ENCODE measurements at places on chromosomes 6 and 20. TPM values are rescaled to one million over a fixed set of nuclear protein-coding genes. Genes with fewer than 3 reads are reported as not detected.
A peak's percentile ranks its signal among the peaks of the same experiment; 100 is the strongest.

DNA sequence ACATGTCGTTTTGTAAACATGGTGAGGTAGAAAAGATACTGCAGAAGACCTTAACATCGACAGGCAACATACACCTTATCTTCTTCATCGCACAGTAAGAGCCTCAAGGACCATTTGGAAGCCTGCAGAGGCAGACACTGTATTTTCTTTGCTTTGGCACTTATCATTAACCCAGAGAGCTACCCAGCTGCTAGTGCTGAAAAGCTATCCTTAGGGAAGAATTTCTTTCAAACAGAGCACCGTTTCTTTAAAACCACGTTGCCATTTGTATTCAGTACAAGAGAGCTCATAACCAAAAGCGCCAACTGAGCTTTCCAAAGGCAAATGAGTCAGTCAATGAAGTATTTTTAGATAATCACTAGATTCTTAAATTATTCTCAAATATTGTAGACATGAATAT lies 306.6 kb downstream of the EPM2A start:
- no peak for DNase-seq

- DNase-seq: no peak
Observed at GRCh38 chr6:168099201-168100010, 20.4 kb upstream of the FRMD1 start.

DNA sequence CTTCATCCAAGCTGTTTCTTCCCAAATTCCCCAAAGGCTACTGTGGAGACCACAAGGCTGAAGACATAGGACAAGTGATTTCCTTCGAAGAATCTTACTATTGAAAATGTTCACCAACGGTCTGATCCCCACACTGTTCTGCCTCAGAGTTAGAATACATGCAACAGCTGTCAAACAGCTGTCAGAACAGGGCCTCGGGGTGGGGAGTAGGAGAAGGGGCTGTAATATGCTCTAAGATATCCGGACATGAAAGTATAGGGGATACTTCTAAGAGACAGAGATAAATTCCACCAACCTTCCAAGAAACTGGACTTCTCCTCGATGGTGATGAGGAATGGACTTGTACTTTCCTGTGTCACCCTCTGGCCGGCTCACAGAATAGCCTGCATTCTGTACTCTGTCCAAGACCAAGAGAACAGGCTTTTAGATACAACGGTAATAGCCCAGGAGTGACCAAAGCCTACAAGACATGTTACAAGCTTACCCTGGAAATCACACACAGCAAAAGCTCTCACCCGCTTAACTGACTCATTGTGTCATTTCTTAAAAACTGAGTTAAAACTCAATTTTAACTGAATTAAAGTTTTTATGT lies 69.2 kb upstream of the PTGIS start:
- no peak for DNase-seq

GRCh38 chr6:100952006-100952405 lies 70.9 kb upstream of the ASCC3 start:
- no peak for DNase-seq

GRCh38 chr6:166293731-166294584 lies 14.2 kb downstream of the PRR18 start:
- DNase-seq: no peak

DNA sequence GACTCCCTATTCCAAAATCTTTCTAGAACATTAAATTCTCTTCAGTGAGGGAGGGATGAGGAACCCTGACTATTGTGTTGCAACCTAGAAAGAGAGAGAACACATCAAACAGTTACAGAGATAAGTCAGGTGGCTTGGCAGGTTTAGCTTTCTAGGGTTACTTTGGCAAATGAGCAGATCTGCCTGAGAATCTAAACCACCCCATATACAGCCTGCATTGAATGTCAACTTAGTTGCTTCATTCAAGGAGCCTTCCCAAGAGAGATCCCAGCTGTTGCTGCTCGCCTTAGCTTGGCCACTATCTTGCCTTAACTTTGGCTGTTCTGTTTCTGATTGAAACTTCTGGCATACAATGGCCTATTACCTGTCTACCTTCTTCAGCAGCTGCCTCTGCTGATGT lies 74.7 kb upstream of the TCF21 start:
- DNase-seq: no peak

- DNase-seq: no peak
Observed at GRCh38 chr6:149919834-149920225, 3.1 kb downstream of the RAET1G start.

GRCh38 chr20:63337786-63338420 lies 23.2 kb downstream of the CHRNA4 start:
- DNase-seq: peak; percentile 23

DNA sequence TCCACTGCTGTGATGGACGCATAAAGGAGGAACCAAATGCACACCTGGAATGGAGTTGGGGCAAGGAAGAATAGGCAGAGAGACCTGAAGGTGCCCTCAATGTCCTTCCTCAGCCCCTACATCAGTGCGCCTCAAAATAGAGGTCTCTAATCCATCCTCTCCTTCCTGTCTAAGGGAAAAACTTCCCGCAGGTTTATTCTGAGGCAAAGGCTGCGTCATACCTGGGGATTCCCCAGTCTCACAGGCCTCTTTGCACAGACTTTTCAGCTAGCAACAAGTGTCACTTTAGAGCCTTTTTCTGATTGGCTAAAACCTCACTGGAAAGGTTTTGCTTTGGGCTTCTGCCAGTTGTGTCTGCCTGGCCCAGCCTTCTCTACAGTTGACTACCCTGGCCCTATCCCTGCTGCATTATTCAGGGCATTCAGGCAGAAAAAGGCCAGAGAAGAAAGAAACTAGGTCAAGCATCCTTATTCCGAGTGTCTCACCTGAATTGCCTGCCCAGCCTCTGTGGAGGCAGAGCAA lies 1.8 kb upstream of the HLA-DQB1 start:
- DNase-seq: peak; percentile 39

DNA sequence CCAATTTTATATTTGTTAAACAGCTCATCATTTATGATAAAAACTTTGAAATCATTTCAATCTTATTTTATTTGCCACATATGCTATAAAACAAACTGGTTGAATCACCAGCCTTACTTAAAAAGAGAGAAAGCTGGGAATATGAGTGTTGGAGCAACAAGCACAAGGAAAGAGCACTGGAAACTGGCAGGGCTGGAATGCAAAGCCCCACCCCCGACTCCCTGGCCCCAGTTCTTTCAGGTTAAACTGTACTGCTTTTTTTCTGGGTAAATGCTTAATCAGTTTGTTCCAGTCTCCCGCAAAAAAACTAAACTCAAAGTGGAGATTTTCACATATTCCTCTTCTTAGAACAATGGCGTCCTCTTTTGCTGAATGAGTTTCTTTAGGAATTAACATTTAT lies 433.8 kb upstream of the NOX3 start:
- DNase-seq: no peak

- no peak for DNase-seq
Observed at GRCh38 chr6:169783401-169783800, 32.0 kb downstream of the ERMARD start.

- no peak for DNase-seq
Observed at GRCh38 chr6:47117314-47117713, 75.2 kb upstream of the ADGRF1 start.

DNA sequence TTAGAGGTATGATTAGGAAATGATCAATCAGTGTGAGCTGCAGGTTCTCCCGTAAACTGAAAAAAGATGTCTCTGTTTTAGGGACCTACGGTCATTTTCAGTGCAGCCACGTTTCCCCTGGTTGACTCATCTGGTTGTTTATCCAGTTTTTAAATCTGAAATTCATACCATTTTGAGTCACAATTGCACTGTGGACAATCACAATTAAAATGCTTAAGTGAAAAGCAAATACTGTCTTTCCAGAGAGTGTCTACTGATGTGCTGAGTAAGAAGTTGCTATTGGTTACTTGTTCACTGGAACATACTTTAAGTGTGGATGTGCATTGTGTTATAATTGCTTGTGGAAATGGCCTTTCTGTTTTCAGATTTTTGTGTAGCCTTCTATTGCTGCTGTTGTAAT lies 305.1 kb upstream of the SASH1 start:
- peak; percentile 21 for DNase-seq

DNA sequence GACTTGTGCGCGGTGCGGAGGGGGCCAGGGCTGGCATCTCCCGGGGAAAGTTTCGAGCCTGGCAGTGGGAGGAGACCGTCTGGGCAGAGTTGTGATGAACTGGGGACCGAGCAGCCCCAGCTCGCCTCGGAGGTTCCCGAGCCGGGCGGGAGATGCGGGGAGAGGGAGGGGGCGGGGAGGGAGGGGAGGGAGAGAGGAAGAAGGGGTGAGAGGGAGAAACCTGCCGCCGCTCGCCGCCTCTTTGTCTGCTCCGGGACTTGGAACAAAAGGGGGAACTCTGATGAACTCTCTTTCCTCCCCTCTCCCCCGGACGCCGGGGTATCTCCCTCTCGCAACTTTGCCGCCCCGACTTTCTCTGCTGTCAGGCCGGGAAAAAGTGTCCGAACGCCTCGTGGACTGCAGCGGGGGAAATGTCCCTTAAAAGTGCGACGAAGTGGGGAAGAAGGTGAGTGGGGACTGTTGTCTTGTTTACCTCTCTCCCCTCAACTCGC lies 72.7 kb downstream of the SOX4 start:
- DNase-seq: peak; percentile 15

DNA sequence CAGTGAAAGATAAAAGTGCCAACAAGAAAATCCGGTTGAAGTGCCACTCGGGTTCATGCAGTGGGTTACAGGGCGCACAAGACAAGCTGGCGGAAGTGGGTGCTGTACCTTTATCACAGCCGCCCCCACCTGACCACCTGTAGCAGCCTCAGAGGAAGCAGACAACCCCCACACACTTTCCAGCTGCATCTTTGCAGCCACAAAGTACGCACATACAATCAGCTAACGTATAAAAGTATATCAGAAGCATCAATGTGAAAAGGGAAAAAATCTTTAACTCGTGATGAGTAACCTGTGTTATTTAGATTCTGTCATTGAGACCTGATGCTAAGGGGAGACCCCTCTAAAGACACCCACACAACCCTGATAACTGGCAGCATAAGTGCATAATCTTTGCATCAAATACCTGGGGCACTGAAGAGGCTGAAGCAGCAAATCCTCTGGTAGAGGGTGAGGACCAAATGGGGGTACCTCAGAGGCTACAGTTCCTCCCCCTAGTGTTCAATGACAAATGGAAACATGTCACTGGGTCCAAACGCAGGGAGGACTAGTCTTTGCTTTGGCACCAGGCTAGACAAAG lies 22.1 kb downstream of the BACH2 start:
- no peak for DNase-seq

DNA sequence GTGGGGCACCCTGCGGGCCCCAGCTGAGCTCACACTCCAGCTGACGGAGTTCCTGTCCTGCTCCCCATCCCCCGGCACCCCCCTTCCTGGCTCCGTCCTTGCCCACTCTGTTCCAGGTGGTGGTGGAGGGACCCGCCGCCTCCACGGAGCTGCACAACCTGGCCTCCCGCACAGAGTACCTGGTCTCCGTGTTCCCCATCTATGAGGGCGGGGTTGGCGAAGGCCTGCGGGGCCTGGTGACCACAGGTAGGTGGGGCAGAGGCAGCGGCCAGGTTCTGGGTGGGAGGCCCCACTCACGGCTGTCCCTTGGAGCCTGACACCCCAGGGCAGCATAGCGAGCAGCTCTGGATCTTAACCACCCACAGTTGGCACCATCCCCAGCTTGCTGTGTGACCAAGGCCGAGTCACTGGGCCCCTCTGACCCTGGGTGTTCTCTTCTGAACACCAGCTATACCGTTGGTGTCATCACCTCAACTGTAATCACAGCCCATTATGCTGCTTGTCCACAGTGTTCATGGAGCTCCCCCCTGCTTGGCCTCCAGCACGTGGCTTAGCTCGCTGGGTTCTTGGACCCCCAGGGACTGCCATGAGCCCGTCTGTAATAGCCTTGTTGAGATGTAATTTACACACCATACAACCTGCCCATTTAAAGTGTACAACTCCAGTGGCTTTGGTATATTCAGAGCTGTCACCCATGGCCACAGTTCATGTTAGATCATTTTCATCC lies 17.4 kb downstream of the COL20A1 start:
- no peak for DNase-seq

DNA sequence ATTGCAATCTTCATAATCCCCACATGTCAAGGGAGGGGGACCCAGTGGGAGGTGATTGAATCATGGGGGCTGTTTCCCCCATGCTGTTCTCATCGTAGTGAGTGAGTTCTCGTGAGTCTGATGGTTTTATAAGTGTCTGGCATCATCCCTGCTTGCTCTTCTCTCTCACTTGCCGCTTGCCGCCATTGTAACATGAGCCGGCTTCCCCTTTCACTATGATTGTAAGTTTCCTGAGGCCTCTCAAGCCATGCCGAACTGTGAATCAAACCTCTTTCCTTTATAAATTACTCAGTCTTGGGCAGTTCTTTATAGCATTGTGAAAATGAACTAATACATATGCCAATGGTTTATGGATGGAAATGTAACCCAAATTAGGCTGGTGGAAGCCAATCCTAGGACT lies 109.4 kb upstream of the AKAP12 start:
- no peak for DNase-seq

- no peak for DNase-seq
Observed at GRCh38 chr20:8969146-8969583, 99.7 kb upstream of the PLCB4 start.

DNA sequence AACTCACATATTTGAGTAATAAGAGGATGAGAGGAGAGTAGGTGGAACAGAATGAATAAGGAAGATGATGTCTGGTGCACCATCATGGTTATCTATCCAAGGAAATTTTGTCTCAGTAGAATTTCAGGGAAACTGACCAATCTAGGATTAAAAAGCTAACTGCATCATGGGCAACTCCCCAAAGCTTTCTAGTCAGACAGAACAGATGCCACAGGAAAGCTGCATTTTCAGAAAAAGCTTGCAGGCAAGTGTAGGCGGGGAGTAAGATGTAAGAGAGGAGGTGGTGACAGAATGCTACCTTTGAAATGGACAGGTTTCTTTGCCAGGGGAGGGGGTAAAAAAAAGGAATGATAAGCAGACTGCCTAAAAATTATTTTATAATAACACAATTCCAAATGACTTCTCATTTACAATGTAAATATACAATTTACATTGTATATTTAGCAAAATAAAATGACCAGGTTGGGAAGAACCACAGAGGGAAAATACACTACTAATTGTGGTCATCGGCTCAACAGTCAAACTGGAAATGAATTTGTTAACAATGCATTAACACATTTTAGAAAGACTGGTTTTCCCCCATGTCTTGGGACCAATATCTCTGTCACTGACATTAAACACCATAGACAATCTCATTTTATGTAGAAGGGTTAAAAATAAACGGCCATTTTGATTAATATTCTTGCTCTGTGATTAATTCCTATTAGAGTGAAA lies 15.1 kb downstream of the NHSL1 start:
- DNase-seq: no peak

GRCh38 chr20:53736757-53737395 lies 143.2 kb upstream of the ZNF217 start:
- DNase-seq: peak; percentile 59

Gene KCNK16
- total RNA-seq: not detected

Gene BEND3
- total RNA-seq: 1.3 TPM

Gene NCOA3
- 21.4 TPM for total RNA-seq

Gene ESR1
- under 0.01 TPM for total RNA-seq

Gene MEI4
- total RNA-seq: not detected

Gene LPA
- total RNA-seq: not detected

Gene LCA5
- total RNA-seq: 2.2 TPM

Gene MLIP
- 1.1 TPM for total RNA-seq

Gene SLC35D3
- not detected for total RNA-seq

Gene BACH2
- 2.8 TPM for total RNA-seq

Gene SLC44A4
- total RNA-seq: not detected

All from lung microvascular endothelial cell (primary cell).